ENCODE measurements at places on chromosomes 4 and X.

DNA sequence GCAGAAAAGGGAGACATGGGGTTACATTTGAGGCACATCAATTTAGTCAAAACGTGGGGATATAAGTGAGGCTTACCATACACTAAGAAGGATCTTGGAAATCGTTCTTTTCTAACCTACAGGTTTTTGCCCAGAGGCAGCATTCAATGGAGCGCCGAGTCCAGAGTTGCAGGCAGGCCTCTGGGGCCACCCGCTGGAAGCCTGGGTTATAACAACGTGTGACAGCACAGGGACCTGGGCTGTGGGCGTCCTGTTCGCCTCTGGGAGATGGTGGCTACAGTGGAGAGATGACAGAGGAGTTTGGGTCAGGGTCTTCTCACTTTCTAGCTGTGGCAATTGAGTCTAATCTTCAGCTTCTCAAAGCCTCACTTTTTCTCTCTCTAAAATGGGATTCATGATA is 53.9 kb downstream of the ENPP6 start:
- no peak for DNase-seq

DNA sequence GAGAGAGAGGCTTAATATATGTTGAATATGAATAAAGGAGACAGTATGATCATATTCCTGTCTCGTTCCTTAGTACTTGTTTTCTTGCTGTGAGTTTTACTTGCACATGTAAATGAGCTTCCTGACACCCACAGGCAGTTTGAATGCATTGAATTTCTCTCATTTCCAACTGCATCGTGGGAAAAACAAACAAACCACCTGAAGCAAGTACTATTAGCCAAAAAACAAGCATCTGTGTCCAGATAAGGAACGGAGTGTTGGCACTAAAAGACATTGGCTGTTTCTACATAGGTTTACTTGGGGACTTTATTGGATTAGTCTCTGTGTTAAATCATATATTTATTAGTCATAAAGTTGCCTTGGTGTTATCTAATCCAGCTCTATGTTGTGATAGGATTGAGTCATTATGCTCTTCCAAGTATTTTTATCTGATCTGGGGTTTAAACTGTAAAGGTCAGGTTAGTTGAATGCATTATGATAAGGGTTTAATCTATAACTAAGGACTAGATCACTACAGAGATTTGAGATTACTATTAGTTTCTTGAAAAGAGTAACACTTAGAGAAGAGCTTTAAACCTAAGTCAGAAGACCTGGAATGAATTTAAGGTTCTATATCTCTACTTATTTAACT is 339.0 kb upstream of the SPANXN4 start:
- no peak for DNase-seq

- no peak for DNase-seq
Measured at GRCh38 chr4:174334628-174335027, 50.9 kb downstream of the CEP44 start.

GRCh38 chrX:45322382-45322781 is 121.7 kb upstream of the DIPK2B start:
- DNase-seq = peak; percentile 6

DNA sequence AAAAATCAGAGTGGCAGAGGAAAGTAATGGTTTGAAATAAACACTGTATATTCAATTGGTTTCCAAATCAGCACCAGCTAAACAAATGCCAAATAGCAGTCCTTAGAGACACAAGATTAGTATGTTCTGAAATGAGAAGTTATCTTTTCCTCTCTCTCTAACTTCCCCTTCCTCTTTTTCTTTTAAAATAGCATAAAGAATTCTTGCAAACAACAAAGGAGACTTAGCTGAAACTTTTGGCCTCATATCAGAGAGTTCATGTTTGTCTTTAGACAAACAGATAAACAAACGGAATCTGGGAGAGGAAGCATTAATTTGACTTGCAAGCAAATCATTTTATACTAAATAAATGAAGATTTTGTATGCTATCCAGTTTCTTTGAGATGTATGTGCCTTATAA is 399.0 kb downstream of the GBA3 start:
- DNase-seq = no peak

DNA sequence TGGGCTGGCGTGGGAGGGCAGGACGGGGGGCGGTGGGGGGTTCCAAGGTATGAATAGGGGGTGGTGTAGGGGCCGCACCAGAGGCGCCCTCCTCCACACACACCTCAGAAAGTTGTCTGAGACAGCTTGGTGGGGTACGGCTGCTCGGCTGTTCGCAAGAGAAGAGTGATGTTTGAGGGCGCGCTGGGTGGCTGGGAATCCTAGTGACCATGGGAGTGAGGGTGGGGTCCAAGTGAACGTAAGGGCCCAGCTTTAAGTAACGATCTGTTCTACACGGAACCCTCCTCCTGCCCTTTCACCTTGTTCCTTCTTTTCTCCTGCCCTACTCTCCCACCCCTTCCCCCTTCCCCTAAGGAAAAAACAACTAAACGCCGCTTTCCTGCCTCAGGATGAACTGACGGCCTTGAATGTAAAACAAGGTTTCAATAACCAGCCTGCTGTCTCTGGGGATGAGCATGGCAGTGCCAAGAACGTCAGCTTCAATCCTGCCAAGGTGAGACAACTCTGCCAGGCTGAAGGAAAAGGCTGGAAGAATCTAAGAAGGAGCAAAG is 664 bp downstream of the MED12 start:
- DNase-seq = no peak

- no peak for DNase-seq
Measured at GRCh38 chr4:173202395-173202794, 33.8 kb downstream of the GALNT7 start.

DNA sequence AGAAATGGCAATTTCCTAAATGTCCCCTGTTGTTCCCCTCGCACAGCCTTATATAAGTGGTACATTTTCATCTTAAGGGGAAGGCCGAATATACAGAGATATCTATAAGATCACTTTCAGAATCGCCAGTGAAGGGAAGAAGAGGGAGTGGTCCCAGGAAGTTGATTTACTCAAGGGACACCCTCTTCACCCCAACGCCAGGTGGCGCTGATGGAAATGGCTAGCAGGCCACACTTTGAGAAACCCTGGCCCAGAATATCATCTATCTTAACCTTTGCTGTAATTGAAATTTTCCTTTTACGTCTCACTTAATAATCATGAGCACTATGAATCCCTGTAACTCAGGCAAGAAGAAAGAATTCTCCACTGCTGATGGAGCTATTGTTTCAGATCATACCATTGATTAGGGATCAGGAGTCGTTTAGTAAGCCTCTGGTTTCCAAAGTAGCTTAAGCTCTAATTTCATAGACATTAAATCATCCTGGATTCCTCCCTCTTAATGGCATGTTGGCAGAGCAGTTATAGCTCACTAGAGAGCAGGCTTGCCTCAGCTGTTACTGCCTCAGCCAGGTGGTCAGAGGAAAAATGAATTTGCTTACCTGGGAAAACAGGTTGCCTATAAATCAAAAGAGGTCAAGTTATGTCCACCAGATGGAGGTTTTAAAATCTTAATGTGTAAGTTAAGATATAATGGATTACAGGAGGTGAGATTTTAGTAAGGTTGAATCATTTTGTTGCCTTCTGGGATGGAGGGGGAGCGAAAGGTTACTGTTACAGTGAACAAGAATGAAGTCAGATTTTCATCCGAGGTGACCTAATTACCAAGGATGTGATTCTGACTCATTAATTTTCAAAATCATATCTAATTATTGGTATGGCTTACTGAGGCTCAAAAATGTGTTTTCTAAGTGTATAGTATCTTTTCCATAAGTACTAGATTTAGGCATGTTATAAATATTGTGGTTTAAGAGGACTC is 941.2 kb upstream of the TENM3 start:
- DNase-seq = peak; percentile 1

- no peak for DNase-seq
Measured at GRCh38 chr4:40164459-40164858, 32.4 kb upstream of the RHOH start.

- no peak for DNase-seq
Measured at GRCh38 chr4:7572894-7573293, 138.2 kb upstream of the PSAPL1 start.

- DNase-seq = no peak
Measured at GRCh38 chr4:140686796-140687195, 69.4 kb downstream of the TBC1D9 start.

DNA sequence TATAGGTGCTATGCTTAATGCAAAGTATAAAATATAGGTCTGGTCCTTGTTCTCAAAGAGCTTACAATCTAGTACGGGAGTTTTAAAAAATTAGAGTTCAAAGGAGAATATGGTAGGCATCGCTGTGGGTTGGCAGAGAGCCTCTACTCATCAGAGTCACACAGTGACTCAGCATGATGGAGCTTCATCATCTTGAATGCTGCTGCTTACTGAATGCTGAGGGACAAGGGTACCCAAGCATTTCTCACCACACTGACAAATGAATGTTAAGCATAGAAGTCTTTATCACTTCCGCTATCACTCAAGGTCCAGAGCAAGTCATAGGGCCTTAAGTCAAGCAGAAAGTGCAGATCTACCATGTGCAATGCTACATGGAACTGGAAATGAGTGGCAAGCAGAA is 268.6 kb upstream of the IGFBP7 start:
- DNase-seq = no peak

DNA sequence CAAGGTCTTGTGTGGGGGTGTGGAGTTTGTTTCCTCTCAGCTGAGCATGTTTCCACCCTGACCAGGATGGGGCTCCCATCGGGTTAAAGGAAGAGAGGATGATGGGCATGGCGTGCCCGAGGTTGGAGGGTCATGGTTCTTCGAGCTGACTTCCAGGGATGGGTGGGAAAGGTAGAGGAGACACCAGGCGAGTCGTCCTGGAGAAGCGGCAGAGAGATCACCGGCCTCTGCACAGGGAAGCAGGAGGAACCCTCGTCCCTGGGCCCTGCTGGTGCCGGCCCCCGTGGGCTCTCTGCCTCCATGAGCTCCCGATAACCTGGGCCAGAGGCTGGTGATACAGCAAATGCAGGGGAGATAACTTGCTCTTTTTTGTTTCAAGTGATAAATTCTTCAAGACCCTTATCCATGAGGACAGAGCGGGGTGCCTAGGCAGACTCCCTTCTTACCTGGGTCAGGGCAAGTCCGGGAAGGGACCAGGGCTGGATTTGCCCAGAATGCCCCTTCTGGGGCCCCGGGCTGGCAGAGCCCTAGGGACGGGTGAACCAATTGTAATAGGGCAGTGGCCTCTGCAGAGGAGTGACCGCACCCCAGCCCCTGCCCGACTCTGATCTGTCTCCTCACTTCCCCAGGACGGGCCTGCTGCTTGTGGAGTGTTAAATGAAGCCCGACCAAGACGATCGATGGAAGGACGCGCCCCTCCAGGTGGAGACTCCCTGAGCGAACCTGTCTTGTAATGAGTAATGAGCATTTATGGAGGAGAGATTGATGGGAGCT is 63.0 kb downstream of the CPZ start:
- no peak for DNase-seq

- DNase-seq = peak; percentile 56
Measured at GRCh38 chr4:81490403-81491160, 18.9 kb upstream of the RASGEF1B start.

GRCh38 chr4:175440786-175441185 is 371.3 kb downstream of the GPM6A start:
- DNase-seq = no peak

DNA sequence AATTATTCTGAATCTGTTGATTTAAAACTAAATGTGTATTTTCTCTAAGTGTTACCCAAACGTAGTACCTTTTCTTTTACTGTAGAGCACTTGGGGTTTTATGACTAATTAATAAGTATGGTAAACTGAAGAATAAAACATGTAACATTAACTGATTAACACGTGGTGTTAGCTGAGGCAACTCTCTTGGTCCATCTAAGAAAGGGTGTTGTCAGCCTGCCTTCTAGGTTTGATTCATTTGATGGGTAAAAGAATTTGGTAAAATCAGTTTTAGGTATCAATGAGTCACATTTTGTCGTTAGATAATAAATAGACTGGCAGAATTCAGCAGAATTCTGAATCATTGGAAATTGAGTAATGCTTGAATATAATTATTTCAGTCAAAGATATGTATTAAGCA is 99.7 kb downstream of the AFF1 start:
- DNase-seq = no peak

- DNase-seq = no peak
Measured at GRCh38 chrX:137263374-137263773, 229.6 kb upstream of the GPR101 start.

Data from CD4-positive, alpha-beta T cell treated with Interleukin-10 for 1 hour (primary cell).